ENCODE measurements at places on chromosomes 7 and 10.

- DNase-seq = no peak
Measured at GRCh38 chr7:77316219-77316978, 99.8 kb downstream of the GSAP start.

DNA sequence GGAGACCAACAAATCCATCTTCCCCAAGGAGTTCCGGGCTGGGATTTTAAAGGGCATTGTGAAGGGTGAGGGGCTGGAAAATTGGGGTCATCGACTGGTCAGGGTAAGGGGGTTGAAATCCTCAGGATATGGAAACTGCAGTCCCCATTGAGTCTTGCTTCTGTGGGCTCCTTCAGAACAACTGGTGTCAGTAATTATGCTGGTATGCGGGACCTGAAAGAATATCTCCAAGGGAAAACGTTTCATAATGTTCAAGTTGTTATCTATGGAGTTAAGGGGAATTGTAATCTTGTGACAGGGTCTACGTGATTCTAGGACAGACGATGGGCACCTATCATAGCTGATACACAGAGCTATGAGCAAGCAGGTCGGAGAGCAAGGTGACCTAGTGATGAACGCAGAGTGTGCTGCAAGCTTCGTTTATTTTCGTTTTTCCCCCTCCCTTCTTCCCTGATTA, 494 bp upstream of the RHBDD2 start:
- DNase-seq = no peak

- DNase-seq = peak; percentile 84
Measured at GRCh38 chr7:99393355-99394187, 14.8 kb downstream of the PDAP1 start.

DNA sequence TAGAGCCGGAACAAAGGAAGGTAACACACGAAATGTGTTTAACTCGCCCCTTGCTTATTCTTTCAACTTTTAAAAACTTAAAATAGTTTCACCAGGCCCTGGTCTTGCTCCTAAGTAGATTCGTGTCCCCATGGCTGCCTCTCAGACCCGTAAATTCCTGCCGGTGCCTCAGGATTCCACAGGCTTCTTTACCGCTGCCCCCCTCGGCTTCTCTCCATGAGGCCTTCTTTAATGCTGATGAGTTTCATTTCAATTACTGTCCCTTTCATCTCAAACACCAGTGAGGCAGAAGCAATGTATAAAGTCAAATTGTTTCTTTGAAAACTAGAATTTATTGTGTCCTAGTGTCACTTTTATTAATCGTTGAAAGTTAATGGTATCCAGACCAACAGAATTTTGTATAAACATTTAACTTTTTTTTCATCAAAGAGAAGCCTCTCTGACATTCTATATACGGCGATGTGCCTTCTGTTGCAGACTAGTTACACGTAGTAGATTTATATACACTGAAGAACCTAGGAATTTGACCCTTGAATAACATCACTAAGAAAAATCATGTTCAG, 225.2 kb downstream of the C7orf25 start:
- no peak for DNase-seq

- DNase-seq = no peak
Measured at GRCh38 chr7:50308532-50309385, 4.2 kb downstream of the IKZF1 start.

DNA sequence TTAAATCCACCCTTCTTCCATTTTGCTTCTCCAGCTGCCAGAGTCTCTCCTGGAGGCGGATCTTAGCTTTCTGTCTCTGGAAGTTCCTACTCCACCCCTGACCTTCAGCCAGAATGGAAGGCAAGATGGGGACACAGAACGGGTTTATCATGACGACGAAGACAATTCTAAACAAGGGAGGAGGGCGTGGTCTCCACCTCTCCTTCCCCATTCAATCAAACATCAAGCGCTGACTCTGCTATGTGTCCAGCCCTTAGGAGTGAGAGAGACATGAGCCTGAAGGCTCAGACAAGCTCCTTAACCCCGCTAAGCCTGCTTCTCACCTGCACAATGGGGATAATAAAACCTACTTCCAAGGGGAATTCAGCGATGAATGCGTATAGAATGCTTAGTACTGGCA, 3.1 kb downstream of the CYP17A1 start:
- no peak for DNase-seq

Measured in NCI-H1092 (cell line).